ENCODE measurements at places on chromosomes 11 and 22. TPM values are rescaled to one million over a fixed set of nuclear protein-coding genes. Genes with fewer than 3 reads are reported as not detected.

DNAJB7 gene
- not detected for total RNA-seq

API5 gene
- 119 TPM for total RNA-seq

CARD18 gene
- 3.5 TPM for total RNA-seq

MS4A15 gene
- not detected for total RNA-seq

TENM4 gene
- 4.8 TPM for total RNA-seq

OR2AT4 gene
- total RNA-seq: not detected

TUBA8 gene
- total RNA-seq: 0.33 TPM

CABP7 gene
- not detected for total RNA-seq

OR10A2 gene
- not detected for total RNA-seq

WNT7B gene
- 0.56 TPM for total RNA-seq

HEPN1 gene
- not detected for total RNA-seq

PAMR1 gene
- 118 TPM for total RNA-seq

PRRG4 gene
- total RNA-seq: 15.2 TPM

APOL3 gene
- total RNA-seq: 1.6 TPM

ADM2 gene
- total RNA-seq: 30.9 TPM

ANO9 gene
- 11.3 TPM for total RNA-seq

VSIG10L2 gene
- total RNA-seq: not detected

INPP5J gene
- 2.0 TPM for total RNA-seq
